ENCODE measurements at places on chromosomes 16 and 17. TPM values are rescaled to one million over a fixed set of nuclear protein-coding genes. Genes with fewer than 3 reads are reported as not detected.

DNA sequence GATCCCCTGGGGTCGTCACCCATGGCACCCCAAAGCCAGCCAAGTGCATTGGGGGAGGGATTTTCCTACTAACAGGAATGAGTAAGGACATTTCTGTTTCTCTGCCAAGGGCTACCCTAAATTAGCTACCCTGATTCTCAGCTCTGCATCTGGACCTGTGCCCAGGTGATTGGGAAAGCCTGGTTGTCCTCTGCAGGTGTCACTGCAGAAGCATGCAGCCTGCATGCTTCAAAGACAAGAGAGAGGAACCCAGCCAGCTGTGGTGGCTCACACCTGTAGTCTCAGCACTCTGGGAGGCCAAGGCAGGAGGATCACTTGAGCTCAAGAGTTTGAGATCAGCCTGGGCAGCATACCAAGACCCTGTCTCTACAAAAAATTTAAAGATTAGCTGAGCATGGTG, 19.6 kb downstream of the BEAN1 start:
- H3K4me3 ChIP-seq = no peak overlapping the region
- H3K27me3 ChIP-seq = peaks cover 39% of the 10 kb centered on the region
- H3K4me1 ChIP-seq = no peaks in the 10 kb centered on the region
- no peaks in the 10 kb centered on the region for H3K36me3 ChIP-seq
- H3K27ac ChIP-seq = no peak overlapping the region

- H3K27me3 ChIP-seq = no peaks in the 10 kb centered on the region
- DNase-seq = peak; percentile 81
- H3K4me1 ChIP-seq = peaks cover 73% of the 10 kb centered on the region
- peak overlapping the region; percentile 66 for H3K27ac ChIP-seq
- peaks cover 55% of the 10 kb centered on the region for H3K36me3 ChIP-seq
Observed at GRCh38 chr17:45293413-45294211, 23.2 kb downstream of the MAP3K14 start.

GRCh38 chr16:373848-374615, 3.7 kb upstream of the MRPL28 start:
- H3K4me3 ChIP-seq = no peak overlapping the region
- peaks cover 39% of the 10 kb centered on the region for H3K36me3 ChIP-seq
- no peaks in the 10 kb centered on the region for H3K4me1 ChIP-seq
- H3K27ac ChIP-seq = no peak overlapping the region

- no peak overlapping the region for H3K4me3 ChIP-seq
- no peaks in the 10 kb centered on the region for H3K36me3 ChIP-seq
- DNase-seq = no peak
- H3K27ac ChIP-seq = no peak overlapping the region
Observed at GRCh38 chr17:28540231-28540630, 12.2 kb downstream of the UNC119 start.

GRCh38 chr17:43588664-43589435, 42.7 kb upstream of the ETV4 start:
- H3K36me3 ChIP-seq = no peaks in the 10 kb centered on the region
- H3K27ac ChIP-seq = no peak overlapping the region
- no peaks in the 10 kb centered on the region for H3K4me1 ChIP-seq
- peaks cover 10% of the 10 kb centered on the region for H3K27me3 ChIP-seq
- DNase-seq = no peak

- no peak overlapping the region for H3K4me3 ChIP-seq
- no peak overlapping the region for H3K27ac ChIP-seq
- peaks cover 37% of the 10 kb centered on the region for H3K4me1 ChIP-seq
- H3K27me3 ChIP-seq = no peaks in the 10 kb centered on the region
- no peaks in the 10 kb centered on the region for H3K36me3 ChIP-seq
Observed at GRCh38 chr17:71444078-71444477, 676.7 kb upstream of the SOX9 start.

WNT9B gene
- total RNA-seq = not detected

OSGIN1 gene
- 15.6 TPM for total RNA-seq

GPR142 gene
- total RNA-seq = not detected

DNAI2 gene
- total RNA-seq = not detected

Data from Calu3 (cell line).